WERI-Rb-1 (cell line): ENCODE measurements at places on chromosomes 13 and 19.

DNA sequence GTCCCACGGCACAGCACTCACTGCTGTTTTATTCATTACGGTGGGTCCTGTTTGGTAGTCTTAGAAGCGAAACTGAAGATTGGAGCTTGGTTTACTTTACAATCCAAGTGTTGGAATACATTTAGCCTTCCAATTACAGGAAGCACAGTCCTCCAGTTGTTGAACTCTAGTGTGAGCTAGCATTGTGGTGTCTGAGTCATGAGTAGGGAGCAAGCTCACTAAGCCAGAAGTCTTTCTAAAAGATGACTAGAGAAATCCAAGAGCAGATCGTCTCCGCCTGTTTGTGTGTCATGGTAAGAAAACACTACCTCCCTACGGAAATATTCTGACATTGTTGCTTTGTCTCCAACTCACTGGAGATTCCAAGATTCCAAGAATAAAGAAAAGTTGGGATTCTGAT, 10.1 kb upstream of the SHISA2 start:
- no peak for DNase-seq

GRCh38 chr19:18878858-18879578, 16.9 kb downstream of the CERS1 start:
- DNase-seq: no peak

DNA sequence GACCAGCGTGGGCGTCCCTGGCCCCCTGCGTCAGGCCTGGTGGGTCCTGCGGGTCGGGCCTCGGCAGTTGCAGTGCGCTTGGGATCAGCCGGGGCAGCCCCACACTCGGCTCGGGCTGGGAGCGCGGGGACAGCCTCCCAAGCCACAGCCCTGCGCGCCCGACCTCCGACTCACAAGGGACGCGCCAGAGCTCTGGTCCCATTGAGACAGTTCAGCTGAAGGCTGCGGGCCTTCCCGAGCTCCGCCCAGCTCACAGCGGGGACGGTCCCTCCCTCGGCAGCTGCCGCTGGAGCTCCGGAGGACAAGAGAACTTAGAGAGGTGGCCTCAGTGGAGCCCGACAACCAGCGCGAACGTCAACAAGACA, 45.7 kb upstream of the ZNF730 start:
- DNase-seq: peak; percentile 76

- DNase-seq: no peak
Measured at GRCh38 chr19:46901701-46902401, 41.1 kb downstream of the ARHGAP35 start.

- DNase-seq: peak; percentile 48
Measured at GRCh38 chr19:54415208-54415900, at the start of gene TTYH1. Gene TTYH1 (plus strand): TSS chr19:54415464. CDS start chr19:54415553, 89 bp downstream.

- no peak for DNase-seq
Measured at GRCh38 chr19:42657556-42657955, 62.8 kb upstream of the CEACAM8 start.

DNA sequence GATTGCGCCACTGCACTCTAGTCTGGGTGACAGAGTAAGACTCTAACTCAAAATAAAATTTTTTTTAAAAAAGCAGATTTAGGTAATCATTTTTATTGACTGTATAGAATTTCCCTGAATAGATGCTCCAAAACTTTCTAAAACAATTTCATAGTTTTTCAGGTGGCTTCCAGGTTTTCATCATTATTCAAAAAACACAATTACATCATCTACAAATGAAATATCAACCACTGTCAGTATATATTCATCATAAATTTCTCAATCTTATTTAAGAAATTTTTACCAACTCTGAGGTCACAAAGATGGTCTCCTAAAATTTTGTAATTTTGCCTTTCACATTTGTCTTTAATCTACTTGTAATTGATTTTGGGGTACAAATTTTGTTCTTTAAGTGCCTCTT, 48.1 kb downstream of the ZC3H13 start:
- DNase-seq: no peak

DNA sequence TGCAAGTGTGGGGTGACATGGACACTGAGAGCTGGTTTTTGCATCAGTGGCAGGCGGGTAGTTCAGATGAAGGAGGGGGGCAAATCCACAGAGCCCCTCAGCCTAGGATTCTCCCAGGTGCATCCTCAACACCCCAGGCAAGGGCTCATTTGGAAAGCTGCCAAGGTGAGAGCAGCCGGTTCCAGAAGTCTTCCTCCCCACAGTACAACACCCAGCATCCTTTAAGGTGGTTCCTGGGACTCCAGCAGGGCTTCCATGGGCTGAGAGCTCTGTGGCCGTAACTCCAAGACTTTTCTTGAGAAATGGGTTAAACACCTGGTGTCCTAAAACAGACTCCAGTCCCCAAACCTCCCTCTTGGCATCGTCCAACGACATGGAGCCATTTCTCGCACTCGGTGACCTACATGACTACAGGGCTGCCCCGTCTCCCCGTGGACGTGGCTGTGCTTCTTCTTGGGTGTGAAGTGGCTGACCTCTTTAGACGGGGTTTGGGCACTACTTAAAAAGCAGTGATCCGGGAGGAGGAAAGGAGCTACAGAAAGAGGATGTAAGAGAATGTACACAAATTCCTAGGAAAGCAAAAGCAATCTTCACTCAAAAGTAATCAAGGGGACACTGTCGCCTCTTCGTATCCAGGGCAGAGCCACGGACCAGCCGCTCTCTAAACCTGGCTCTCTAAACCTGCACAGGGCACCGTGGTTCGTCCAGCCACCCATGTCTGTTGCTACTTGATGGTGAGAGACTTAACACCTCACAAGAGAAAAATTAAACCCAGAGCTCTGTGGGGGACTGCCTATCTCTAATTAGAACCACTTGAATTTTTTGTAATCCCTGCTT, 25.5 kb downstream of the RANBP3 start:
- DNase-seq: no peak

- DNase-seq: no peak
Measured at GRCh38 chr13:87234981-87235380, 436.2 kb upstream of the SLITRK5 start.

DNA sequence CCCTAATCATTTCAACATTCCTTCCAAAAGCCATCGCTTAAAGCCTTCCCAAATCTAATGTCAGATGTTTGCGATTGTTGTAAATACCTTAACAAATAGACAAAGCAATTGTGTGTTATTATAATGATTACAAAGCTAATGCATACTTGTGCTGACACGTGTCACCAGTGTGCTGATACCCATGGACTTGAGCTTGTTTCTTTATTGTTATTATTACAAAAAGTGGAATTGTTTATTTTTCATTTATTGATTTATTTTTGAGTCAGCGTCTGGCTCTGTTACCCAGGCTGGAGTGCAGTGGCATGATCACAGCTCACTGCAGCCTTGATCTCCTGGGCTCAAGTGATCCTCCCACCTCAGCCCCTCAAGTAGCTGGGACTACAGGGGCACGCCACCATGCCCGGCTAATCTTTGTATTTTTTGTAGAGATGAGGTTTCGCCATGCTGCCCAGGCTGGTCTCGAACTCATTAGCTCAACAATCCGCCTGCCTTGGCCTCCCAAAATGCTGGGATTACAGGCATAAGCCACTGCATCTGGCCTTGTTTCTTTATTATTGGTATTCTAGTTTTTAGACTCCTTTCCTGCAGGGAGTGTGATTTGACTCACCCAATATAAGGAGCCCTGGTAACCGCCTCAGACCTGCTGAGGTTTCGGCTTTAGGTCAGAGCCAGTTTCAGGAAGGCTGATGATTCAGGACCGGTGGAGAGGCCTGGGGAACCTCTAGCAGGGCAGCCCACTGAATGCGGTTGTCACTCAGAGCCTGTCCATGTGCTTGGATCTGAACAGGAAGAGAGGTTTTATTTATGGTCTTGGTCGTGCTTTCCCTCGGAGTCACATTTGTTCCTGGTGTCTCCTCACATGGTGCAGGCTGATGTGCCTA, 2.1 kb upstream of the FBXO17 start:
- no peak for DNase-seq
